ENCODE measurements at places on chromosomes 5 and 9. TPM values are rescaled to one million over a fixed set of nuclear protein-coding genes. Genes with fewer than 3 reads are reported as not detected.

Gene RNF208
- 0.98 TPM for total RNA-seq

Gene AFAP1L1
- 14.7 TPM for total RNA-seq

Gene POLK
- 31.4 TPM for total RNA-seq

Gene SLC27A4
- total RNA-seq = 28.0 TPM

Gene LNPEP
- 33.9 TPM for total RNA-seq

Gene GTF2H2
- 10.8 TPM for total RNA-seq

Gene EQTN
- not detected for total RNA-seq

Gene LHX2
- not detected for total RNA-seq

Gene TAF11L11
- total RNA-seq = not detected

Gene IFNA21
- total RNA-seq = not detected

Gene ANKRD18A
- total RNA-seq = 1.5 TPM

Gene TAF11L10
- not detected for total RNA-seq

Gene GARIN3
- not detected for total RNA-seq

Gene MARCHF3
- 2.0 TPM for total RNA-seq

Gene ZNF879
- total RNA-seq = 5.9 TPM

Gene STPG3
- not detected for total RNA-seq

Gene FAM221B
- not detected for total RNA-seq

Gene BTNL8
- not detected for total RNA-seq

Gene CCNO
- total RNA-seq = not detected

Data from vagina (tissue), 2 donors.